ENCODE measurements at places on chromosomes 3 and 15.

- no peak for DNase-seq
These were observed 419.4 kb upstream of the ADAMTS9 start for GRCh38 chr3:65107174-65107573.

- no peak for DNase-seq
These were observed at the start of gene ANKRD28 for GRCh38 chr3:15797642-15798303. ANKRD28 (minus strand) TSS chr3:15797979; CDS start chr3:15796521, 1,458 bp downstream.

DNA sequence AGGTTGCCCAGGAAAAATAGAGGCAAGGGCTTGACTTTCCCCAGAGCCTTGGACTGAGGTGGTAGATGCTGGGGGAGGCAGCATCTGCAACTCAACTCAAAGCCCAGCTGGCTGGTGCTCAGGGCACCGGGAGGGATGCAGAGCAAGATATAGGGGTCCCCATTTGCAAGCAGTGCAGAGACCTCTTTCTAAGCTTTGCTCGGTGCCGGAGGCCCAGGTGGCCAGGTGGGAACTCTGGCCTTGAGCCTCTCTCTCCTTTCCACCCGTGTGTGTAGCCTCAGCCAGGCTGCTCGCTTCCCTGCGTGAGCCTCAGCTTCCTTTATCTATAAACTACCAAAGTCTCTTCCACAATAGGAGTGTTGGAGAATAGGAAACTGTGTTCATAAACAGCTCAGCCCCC, 36.5 kb downstream of the SLC6A6 start:
- no peak for DNase-seq

- DNase-seq = no peak
These were observed 42.6 kb downstream of the ZNF148 start for GRCh38 chr3:125332504-125332903.

DNA sequence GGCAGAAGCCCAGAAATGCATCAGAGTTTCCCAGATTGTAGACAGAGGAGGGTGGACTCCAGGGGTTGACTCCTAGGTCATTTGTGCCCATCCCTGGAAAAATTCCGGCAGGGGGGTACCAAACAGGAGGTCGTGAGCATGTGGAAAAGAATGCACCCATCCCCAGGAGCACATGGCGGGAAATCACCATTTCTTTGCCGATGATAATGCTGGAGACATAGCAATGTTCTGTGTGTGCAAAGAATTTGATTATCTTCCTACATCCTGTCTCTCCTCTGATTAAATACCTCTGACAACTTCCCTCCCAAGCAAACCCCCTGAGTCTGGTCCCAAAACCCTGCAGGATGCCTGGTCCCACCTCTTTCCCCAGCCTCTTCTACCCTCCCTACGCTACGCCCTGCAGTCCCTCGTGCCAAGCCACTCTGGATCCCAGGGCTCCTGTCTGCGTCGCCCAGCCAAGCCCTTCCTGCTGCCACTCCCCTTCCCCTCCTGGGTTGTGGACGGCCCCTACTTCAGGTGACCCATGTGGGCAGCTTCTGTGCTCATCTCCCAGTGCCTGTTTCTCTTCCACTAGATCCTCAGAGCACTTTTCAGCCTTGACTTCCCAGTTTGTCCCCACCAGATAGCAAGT, 15.8 kb downstream of the WNT7A start:
- no peak for DNase-seq

- DNase-seq = no peak
These were observed 81.4 kb downstream of the DNAJB8 start for GRCh38 chr3:128385080-128385832.

- DNase-seq = no peak
These were observed 357.3 kb upstream of the ADAMTS9 start for GRCh38 chr3:65045138-65045537.

GRCh38 chr15:44782516-44782915, 46.2 kb downstream of the TRIM69 start:
- DNase-seq = peak; percentile 100

DNA sequence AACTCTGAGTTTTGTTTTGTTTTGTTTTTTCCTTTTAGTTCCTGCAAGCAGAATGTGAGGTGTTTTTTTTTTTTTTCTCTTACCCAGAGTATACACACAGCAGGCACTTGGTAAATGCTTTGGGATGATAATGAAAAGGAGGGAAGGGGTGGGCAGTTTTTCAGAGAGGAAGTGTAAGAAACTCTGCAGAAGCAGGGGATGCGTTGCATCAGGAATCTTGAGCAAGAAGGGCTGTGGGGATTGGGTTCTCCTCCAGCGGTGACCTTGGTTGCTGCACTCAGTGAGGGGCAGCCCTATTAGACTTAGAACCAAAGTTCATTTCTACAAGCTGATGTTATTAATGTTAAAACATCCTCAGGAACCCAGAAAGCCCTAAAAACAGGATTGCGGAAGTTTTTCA, 32.2 kb upstream of the TMEM158 start:
- DNase-seq = no peak

GRCh38 chr3:188940573-188940932, 231.2 kb upstream of the TPRG1 start:
- no peak for DNase-seq

- DNase-seq = no peak
These were observed 78.6 kb downstream of the CTNNB1 start for GRCh38 chr3:41277790-41278465.

GRCh38 chr3:98034486-98034885, 629 bp downstream of the GABRR3 start:
- DNase-seq = no peak

- no peak for DNase-seq
These were observed 10.8 kb downstream of the ESYT3 start for GRCh38 chr3:138445236-138445635.

DNA sequence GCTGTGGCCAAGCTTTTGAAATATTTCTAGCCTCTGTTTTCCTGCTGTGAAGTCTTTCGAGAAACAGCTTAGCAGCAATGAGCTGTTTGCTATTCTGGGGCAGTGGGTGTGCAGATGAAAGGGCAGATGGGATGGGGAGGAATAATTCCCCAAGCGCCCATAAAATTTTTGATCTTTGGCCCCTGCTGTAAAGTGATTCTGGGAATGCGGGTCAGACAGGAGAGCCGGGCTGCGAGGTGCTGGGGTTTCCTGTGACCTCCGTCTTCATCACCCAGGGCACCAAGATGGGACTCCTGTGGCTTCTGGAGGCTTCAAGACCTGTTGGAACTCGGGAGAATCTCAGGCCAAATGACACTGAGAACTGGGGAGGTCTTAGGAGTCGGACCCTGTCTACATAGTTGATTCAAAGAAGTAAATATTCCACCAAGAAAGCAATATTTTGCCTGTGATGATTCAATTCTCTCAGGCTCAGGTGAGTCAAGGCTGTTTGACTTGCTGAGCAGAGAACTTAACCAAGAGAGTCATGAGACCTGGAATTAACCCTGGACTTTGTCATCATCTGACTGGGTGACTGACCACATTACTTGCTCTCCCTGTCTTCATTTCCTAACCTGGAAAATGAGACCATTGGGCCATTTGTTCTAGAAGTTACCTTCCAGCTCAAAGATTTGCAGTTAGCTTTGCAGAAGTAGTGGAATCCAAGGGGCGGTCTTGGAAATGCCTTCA, 86.4 kb downstream of the POLR2M start:
- no peak for DNase-seq

GRCh38 chr15:91528801-91529200, 324.7 kb upstream of the SLCO3A1 start:
- peak; percentile 68 for DNase-seq

GRCh38 chr3:115325539-115325938, 178.5 kb upstream of the ZBTB20 start:
- DNase-seq = no peak

Measured in NCI-H2171 (cell line).